ENCODE measurements at places on chromosomes 5 and 9.

GRCh38 chr9:122143296-122143695 is 16.3 kb downstream of the NDUFA8 start:
- no peak for DNase-seq

- no peak for DNase-seq
These were observed 542.3 kb downstream of the PSAT1 start for GRCh38 chr9:78839252-78839651.

GRCh38 chr5:135136546-135136945 is 102.5 kb upstream of the PITX1 start:
- no peak for DNase-seq

DNA sequence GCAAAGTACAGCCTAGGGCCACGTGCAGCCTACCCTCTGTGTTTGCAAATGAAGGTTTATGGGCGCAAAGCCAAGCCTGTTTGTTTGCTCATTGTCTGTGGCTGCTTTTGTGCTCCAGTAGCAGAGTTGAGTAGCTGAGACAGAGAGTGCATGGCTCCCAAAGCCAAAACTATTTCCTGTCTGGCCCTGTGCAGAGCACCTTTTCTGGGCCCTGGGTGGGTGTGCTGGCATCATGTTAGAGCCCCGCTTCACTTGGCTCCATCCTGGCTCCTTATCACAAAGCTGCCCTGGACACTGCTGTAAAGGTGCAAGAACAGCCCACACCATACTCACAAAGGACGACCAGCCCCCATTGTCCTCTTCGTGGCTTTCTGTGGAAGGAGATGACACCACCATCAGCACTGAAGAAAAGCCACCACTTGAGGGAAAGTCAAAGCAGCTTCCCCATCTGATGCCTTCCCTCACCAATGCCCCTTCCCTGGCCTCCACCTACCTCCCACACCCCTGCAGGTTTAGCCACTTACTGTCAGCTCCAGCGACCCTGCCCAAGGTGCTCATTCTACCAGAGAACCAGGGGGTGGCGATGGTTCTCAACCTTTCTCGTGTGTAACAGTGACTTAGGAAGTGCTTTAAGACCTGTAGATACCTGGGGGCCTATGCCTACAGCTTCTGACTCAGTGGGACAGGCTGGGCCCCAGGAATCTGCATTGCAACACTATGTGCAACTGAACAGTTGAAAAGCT is 23.4 kb downstream of the LCP2 start:
- no peak for DNase-seq

- no peak for DNase-seq
These were observed 854.8 kb upstream of the ARRDC3 start for GRCh38 chr5:92237896-92238295.

DNA sequence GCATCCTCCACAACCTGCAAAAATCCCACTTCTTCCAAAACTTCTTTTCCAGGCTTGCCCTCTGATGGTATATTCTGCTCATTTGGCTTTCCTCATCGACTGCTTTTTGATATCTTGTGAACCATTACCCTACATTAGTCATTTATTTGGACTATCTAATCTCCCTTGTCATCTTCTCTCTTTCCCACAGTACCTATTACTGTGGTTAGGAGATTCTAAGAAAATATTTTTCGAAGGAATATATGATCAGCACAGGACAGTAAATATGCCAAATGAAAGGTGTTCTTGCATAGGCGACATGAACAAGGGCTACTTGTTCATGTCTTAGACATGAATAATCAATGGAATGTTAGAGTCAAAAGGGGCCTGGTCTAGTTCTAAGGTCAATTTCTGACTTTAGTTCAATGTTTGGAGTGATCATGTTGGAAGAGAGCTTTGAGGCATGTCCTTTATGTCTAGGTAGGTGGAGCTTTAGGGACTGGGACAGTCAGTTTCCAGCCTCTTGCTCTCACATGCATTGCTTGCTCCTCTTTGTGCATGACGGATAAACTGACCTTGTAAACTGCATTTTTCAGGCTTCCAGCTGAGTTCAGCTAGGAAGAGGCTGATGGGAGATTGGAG is 243.4 kb upstream of the RPS23 start:
- DNase-seq: no peak

- DNase-seq: peak; percentile 71
These were observed 20.4 kb downstream of the ANKS6 start for GRCh38 chr9:98775831-98776441.

GRCh38 chr9:13034694-13035002 is 244.8 kb downstream of the MPDZ start:
- peak; percentile 1 for DNase-seq

DNA sequence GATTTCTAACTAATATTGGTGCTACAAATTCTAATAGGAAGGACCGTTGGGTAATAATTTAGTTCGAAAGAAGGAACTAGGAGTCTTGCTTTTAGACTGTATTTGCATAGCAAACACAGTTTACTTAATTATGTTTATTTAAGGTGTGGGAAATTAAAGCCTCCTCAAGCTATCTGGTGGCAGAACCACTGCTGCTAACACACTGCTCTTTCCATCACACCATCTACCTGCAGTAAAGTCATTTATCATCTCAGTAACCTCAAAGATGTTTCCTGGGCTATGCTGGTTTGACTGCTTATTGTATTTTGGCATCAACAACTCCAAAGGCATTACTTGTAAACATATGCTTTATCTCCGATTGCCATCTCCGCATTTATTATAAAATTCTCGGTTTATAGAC is 114.3 kb downstream of the DEPDC1B start:
- no peak for DNase-seq

DNA sequence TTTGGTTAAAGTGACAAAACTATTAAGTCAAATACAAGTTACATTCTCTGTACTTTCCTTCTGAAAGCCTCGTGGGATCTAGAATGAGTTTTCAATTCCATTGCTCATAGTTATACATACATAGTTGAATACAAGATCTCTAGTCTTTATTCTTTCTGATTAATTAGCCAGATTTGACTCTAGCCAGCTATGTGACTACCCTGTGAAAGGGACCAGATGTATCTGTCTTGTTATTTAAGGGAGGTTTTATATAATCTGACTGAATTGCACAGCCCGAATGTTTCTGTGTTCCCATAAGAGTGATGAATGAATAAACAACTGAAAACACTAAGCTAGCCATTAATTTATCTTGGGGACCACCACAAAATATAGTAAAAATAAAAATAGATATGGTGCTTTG is 166.7 kb downstream of the TMEM167A start:
- no peak for DNase-seq

DNA sequence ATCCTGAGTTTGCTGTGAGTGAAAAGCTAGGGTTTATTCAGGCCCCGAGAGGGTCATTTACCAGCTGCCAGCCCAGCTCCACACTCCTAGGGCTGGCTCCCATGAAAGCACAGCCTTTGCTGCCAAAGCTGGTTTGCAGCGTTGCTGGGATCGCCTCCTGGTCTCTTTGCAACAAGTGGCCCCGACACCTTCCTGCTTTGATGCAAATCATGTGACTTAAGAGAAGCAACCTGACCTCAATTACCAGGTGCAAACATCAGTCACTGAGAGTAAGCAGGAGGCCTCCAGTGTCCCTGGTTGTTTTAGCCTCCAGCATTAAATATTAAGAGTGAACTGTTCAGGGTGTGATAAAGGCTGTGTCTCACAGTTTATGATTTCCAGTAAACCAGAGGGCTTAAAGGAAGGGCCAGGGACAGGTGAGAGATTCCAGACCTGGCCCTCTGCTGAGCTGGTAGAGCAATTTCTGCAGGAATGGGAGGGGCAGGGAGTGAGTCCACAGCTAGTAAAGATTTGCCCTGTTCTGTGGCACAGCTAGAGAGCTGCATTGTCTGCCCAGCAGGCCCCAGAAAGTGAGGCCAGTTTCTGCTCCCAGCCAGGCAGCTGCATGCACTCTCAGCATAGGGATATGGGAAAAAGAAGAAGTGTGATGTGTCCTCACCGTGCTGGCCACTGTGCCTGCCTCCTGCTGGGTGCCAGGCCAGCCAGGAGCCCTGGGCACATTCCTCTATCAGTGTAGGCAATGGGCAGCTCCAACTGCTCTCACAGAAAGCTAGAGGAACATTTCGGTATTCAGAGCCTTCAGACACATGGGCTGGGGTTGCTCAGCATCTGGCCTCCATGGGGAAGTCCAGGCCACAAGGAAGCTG is 58.0 kb downstream of the SLC22A5 start:
- DNase-seq: peak; percentile 25

DNA sequence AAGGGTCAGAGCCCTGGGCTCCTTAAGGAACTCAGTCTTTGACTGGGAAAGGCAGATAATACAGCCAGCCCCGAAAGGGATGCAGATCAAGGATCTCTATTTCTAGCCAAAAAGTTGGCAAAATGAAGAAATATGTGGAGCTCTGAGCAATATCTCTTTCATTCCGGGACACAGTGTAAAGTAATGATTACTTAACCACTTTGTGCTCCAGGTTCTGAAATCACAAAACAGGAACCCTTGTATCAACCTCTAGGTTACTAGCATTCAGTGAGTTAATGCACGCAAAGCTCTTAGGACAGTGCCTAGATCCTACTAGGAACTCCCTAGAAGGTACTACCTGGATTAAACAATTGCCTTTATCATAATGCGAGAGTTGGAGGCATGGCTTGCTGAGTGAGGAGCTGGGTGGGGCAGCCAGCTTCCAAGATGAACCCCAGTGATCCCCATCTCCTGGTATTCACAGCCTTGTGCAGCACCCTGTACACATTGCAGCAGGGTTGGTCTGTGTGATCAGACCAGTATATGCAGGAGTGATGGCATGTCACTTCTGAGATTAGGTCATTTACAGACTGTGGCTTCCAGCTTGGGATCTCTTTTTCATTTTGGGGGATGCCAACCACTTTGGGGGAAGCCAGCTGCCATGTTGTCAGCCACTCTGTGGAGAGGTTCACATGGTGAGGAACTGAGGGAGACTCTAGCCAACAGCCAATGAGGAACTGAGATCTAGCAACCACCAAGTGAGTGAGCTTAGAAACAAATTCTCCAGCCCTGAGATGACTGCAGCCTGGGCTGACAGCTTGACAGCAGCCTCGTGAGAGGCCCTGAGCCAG is 103.1 kb upstream of the SLC44A1 start:
- no peak for DNase-seq

- DNase-seq: no peak
These were observed 88.9 kb downstream of the FGF1 start for GRCh38 chr5:142597025-142597424.

GRCh38 chr5:159097784-159098602 is 1.7 kb downstream of the EBF1 start:
- peak; percentile 47 for DNase-seq

DNA sequence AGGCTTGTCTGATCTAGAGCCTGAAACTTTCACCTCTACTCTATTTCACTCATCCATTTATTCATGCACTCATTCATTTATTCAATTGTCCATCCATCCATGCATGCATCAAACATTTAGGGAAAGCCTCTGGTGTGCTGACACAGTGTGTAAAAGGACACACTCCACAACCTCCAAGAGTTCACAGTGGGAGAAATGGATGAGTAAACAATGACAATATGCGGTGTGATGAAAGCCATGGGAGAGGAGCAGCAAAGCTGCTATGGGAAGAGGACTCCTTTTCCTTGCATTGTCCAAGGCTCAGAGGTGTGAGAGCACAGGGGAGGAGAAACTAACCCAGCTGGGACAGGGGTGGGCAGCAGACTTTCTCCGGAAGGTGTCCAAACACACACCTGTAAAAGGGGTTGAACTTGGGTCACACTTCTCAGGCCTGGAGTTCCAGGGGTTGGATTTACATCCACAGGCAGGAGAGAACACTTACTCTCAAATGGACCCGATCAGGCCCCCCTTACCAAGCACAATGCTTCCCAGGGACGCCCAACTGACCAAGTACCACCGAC is 21.2 kb upstream of the PFDN1 start:
- DNase-seq: peak; percentile 41

GRCh38 chr5:93503598-93504067 is 77.4 kb downstream of the NR2F1-AS1 start:
- DNase-seq: peak; percentile 95

DNA sequence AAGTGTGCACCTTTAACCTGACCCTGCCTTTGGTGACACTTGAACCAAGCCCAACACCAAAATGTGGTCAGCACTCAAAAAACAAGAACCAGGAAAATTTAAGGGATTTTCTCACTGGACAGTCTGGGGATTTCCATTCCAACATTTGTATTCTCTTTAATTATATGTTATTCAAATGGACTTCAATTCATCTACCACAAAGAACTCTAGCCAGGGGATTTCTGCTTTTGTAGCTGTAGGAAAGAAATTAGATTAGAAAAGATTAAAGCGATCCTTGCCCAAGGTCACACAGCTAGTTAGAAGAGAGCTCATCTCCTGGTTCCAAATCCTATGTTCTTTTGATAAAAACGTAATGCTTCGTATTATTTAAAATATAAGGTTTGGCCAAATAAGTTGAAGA is 94.8 kb upstream of the JAK2 start:
- no peak for DNase-seq

- peak; percentile 75 for DNase-seq
These were observed 99.4 kb upstream of the TARS1 start for GRCh38 chr5:33341351-33341750.

DNA sequence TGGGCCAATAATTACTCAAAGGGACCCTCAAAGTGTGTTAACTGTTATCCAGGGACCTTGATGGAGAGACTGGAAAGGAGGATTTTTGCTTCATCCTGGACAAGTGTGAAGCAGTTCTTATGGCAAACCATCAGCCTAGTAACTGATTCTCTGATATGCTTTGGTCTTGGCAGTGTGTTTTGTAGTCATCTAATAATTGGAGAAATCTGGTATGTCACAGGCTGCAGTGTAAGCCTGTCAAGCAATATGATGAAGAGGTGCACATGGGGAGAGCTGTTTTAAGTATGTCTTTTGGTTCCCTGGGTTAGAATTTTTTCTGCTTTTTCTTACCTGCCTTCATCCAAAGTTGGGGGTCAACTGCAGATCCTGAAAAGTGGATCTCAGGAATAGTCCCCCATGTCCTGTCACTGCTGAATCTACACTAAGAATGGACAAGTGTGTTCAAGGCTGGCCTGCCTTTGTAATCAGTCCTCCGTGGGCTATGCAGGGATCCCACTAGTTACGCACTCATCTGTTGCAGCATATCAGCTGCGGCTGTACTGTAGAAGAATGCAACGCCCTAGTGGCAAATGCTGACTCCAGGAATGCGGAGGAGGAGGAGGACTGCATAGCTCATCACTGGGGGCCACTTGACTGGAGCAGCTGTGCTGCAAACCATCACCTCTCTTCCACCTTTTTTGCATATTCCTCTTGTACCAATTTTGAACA is 1.9 kb downstream of the SPTAN1 start:
- peak; percentile 94 for DNase-seq

- peak; percentile 54 for DNase-seq
These were observed 72.1 kb downstream of the LRSAM1 start for GRCh38 chr9:127523312-127523851.

GRCh38 chr9:3506164-3506563 is 19.6 kb downstream of the RFX3 start:
- DNase-seq: no peak

DNA sequence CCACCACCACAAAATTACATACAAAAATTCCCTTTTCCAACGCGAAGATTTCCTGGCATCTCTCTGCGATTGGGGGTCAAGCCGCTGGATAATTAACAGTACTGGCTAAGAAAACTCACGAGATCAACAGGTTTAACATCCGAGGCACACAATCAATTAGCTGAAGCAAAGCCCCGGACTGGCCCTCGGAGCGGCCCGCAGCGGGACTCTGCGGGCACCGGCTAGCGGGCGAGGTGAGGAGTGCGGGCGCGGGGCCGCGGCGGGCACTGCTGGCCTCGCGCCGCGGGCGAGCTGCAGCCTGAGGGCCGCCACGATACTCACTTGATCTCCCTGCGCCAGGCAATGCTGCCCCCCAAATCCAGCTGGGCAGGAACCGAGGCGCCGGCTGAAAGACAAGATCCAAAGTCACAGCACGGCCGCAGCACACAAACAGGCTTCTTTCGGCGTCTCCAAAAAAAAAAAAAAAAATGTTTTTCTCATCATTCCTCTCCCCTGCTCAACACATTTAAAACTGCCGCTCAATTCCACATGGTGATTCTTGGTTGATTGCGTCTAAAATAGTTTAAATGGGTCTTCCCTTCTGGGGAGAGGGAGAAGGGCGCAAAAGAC is 210.2 kb downstream of the MEF2C start:
- no peak for DNase-seq
